ENCODE measurements at places on chromosomes 7 and 10.

DNA sequence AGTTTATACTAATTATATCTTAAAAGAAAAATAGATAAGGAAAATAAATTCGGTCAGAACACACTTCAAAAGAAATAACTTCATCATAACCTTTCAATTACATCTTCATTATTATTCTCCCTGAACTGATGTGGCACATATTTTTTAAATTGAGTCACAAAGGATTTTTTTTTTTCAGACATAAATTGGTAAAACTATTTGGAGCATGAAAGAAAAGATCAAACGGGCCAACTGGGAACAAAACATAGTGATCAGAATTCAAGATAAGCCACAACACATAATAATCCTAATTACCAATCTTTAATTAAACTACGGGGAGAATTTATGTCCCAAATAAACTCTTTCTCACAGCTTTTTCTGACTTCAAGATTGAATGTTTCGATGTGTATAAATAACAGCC, 258.2 kb upstream of the MAGI2 start:
- no peak for DNase-seq

GRCh38 chr10:125060826-125061556, 99.4 kb downstream of the CTBP2 start:
- DNase-seq = no peak

DNA sequence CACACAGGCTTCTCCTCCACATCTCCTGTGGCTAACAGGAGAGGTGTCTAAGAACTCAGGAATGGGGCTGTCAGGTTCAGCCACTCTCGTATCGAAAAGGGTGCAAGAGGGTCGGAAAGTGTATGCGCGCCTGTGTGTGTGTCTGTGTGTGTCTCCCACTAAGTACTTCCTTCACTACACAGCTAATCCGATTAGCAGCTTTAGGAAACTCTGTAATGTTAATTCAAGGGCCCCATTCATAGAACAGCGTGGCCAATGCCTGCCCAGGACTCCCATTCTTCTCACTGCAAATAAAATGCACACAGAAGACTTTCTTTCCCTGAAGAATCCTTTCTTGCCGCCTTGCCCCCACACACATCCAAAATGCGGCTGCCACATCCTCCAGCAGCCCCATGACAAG, 39.9 kb downstream of the TLL2 start:
- DNase-seq = no peak

DNA sequence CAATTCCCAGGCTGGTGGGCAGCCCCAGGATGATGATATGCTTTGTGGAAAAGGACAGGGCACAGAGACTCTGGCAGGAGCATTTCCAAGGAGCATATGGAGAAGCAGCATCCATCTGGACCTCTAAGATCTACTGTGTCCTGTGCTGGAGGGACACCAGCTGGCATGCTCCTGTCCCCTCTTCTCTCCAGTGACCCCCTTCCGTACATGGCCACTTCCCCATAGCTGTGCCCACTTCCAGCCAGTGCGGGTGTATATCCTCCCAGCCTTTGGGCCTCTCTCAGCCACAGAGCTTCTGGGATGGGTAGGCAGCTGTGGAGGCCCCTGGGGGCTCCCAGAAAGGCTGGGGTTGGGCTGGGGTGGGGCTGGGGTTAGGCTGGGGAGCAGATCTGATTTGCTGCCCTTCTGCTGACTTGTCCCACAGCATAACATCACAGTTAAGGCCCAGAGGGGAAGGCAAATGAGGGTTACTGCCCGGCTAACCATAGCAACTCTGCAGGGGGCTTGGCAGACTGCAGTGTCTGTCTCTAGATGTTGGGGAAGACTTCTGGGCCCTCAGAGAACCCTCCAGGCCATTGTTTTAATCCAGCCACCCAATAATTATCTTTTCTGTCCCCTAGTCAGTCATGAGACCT, 6.3 kb downstream of the NPFFR1 start:
- no peak for DNase-seq
